ENCODE measurements at places on chromosomes 13 and 19. TPM values are rescaled to one million over a fixed set of nuclear protein-coding genes. Genes with fewer than 3 reads are reported as not detected.

The HSPB6 gene
- not detected for total RNA-seq

The PPM1N gene
- total RNA-seq, result 8.3 TPM

- no peak for DNase-seq
Observed at GRCh38 chr19:43300876-43301765, 31.8 kb upstream of the PSG9 start.

DNA sequence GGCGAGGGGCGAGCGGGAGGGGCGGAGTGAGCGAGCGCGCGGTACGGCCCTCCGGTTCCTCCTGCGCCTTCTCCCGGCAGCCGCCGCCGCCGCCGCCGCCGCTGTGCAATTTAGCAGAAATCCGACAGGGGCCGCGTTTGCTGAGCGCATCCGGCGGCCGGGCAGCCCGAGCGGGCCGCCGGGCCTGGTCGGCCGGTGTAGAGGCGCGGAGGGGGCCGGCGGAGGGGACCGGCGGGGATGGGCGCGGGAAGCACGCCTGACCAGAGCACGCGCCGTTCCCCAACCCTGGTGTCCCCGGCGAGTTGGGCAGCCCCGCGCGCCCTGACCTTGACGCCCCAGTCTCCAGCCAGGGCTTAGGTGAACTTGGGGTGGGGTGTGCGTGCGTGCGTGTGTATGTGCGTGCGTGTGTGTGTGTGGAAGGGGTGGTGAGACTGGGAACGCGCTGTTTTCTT is 144.5 kb upstream of the ZNF536 start:
- DNase-seq, result no peak

DNA sequence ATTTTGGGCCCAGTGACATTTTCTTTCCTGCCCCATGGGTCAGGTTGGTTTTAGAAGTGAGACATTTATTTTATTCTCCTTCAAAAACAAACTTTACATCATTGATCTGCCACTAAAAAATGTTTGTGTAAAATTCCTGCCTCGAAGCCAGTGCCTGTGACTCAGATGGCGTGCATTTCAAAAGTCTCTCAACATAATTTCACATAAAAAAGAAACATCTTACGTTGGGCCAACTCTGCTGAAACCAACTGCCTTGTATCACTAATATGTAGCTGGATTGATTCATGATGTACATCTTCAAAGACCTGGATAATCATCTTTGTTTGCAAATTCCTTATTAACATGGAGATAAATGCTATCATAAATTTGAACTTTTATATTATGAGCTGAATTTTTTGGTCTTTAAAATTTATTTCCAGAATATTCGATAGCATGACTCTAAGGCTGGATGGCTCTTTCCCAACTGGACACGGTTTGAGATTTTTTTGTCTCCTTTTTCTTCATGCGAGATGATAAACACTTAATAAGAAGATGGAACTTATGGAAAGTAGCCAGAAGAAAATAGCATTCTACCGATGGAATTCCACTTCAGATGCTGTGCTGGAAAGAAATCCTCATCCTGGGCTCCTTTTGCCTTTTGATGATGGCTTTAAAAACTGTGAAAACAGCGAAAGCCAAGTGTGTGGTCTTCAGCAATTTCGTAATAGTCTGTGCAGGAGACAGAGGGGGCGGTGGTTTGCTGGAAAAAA is 420.5 kb downstream of the FGF9 start:
- DNase-seq, result no peak

The DKKL1 gene
- not detected for total RNA-seq

DNA sequence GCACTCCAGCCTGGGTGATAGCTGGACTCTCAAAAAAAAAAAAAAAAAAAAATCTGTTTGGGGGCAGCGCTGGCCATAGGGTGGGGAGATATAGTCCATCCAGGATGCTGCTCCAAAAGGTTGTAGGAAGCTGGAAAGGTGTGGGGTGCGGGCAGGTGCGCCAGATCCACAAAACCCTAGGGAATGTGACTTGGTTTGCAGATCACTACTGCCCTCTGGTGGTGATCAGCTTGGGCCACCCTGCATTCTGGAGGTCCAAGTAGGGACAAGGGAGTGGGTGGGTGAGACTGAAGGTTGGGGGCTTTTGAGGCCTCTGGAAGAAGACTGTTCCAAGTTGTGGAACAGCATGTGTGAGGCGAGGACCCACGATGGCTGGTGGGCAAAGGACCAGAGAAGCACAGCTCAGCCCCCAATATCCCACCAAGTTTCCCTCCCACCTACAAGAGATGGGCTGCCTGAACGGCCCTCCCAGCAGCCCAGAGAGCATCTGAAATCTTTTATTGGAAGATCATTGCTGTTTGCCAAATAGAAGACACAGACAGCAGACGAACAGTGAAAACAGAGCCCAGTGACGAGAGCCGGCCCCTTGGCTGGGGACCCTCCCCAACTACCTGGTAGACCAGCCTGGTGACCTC is 10.4 kb upstream of the TYK2 start:
- peak; percentile 88 for DNase-seq

The NPAS1 gene
- total RNA-seq, result 0.64 TPM

GRCh38 chr13:109715902-109716301 is 70.5 kb downstream of the IRS2 start:
- no peak for DNase-seq

The GPR18 gene
- 25.5 TPM for total RNA-seq

All from natural killer cell (primary cell).